ENCODE measurements at places on chromosomes 1 and 21. TPM values are rescaled to one million over a fixed set of nuclear protein-coding genes. Genes with fewer than 3 reads are reported as not detected.
A peak's percentile ranks its signal among the peaks of the same experiment; 100 is the strongest.

- H3K36me3 ChIP-seq, result no peaks in the 10 kb centered on the region
- H3K4me1 ChIP-seq, result peaks cover 18% of the 10 kb centered on the region
- H3K27me3 ChIP-seq, result no peaks in the 10 kb centered on the region
These were observed 95.6 kb downstream of the RERE start for GRCh38 chr1:8721679-8722324.

GRCh38 chr1:58524353-58524945 lies 22.1 kb downstream of the OMA1 start:
- peaks cover 17% of the 10 kb centered on the region for H3K36me3 ChIP-seq
- H3K27me3 ChIP-seq, result no peaks in the 10 kb centered on the region
- H3K4me1 ChIP-seq, result no peaks in the 10 kb centered on the region

DNA sequence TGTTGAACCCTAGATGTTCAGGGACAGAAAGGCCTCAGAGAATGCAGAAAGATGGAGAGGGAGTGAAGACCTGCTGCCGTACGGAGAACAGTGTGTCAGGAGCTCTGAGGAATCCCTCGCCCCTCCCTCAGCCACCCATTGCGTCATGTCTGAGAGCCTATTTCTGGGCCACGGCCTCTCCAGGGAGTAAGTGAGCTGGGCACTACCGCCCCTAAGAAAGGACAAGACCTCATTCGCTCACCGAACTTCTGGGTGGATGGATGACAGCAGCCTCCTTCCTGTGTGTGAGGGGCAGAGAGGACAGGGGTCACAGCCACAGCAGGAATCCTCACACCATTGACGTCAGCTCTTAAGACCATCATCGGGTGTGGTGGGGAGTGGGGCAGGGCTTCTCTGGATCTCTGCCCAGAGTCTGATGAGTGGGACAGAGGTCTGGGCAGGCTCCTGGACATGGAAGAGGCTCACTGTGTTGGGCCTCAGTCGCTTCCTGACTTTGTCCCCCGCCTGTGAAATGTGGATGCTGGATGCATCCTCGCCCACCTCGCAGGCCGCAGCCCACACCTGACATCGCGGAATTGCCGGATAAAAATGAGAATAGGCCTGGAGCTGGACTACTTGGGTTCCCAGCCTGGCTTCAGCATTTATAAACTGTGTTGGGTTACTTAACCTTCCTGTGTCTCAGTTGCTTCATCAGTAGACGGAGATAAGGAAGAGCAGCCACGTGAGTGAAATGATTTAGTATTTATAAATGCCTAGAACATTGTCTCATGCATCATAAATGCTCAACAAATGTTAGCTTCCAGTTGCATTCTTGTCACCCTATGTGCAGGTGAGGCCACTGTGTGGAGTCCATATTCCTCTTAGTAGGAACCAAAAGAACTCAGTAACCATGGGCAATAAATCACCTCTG lies 238.6 kb downstream of the TRABD2B start:
- H3K27me3 ChIP-seq, result no peaks in the 10 kb centered on the region
- DNase-seq, result no peak
- H3K4me1 ChIP-seq, result no peaks in the 10 kb centered on the region
- no peak overlapping the region for H3K4me3 ChIP-seq

IFNLR1 gene
- total RNA-seq, result 39.7 TPM

GRCh38 chr1:153616917-153617311 lies 789 bp upstream of the S100A14 start:
- H3K27me3 ChIP-seq, result no peaks in the 10 kb centered on the region
- H3K4me3 ChIP-seq, result no peak overlapping the region
- H3K36me3 ChIP-seq, result no peaks in the 10 kb centered on the region
- peaks cover 10% of the 10 kb centered on the region for H3K4me1 ChIP-seq

PLPPR4 gene
- total RNA-seq, result not detected

KCNE2 gene
- not detected for total RNA-seq

DNA sequence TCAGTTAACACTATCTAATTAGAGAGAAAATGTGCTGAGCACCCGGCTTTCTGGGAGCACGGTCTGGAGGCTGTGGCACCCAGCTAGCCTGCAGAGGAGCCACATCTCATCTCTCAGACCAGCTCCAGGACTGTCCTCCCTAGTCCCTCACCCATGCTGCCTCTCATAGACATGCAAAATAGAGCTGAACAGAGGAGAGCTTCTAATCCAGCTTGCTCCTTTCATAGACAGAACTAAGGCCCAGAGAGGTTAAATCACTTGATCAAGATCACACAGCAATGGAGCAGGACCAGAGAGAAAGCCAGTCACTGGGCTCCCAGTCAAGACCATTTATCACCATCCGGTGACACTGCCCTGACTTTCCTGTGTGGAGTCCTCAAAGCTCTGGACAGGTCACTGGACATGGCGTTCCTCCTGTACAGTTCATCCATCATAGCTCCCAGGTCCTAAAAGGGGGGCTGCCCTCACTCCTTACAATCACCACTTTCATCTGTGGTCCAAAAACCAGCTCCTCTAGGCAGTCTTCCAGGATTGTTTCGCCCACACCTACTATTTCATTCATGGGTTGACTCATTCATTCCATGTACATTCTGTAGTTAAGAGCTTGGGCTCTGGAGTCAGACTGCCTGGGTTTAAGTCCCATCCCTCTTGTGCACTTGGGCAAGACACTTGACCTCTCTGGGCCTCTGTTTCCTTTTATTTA lies 8.8 kb upstream of the CAMK2N1 start:
- no peak overlapping the region for H3K4me3 ChIP-seq
- H3K27me3 ChIP-seq, result peaks cover 3% of the 10 kb centered on the region
- DNase-seq, result no peak

DNA sequence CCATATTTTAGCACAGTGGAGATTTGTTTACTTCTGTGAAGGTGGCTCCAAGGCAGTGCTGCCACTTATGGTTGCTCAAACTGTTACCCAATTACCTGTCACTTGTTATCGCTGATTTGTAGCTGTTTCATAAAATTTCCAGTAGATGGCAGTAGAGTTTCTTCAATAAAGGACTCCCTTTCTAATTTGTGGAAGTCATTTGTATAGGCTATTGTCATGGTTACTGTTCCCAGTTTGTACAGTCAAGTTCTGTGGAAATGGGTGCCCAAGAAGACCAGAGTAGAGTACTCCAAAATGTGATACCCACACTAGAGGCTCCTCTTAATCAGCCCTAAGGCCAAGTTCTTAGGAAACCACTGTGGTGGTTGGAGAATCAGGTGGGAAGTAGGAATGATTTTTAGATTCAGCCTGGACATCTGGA lies 186.1 kb downstream of the CLEC20A start:
- H3K27me3 ChIP-seq, result no peaks in the 10 kb centered on the region
- H3K27ac ChIP-seq, result no peak overlapping the region
- H3K4me3 ChIP-seq, result no peak overlapping the region
- H3K4me1 ChIP-seq, result no peaks in the 10 kb centered on the region

- peaks cover 15% of the 10 kb centered on the region for H3K36me3 ChIP-seq
- H3K4me3 ChIP-seq, result no peak overlapping the region
- DNase-seq, result no peak
- H3K27me3 ChIP-seq, result no peaks in the 10 kb centered on the region
- H3K27ac ChIP-seq, result no peak overlapping the region
These were observed 62.3 kb downstream of the ZNF644 start for GRCh38 chr1:90959352-90960206.

DNA sequence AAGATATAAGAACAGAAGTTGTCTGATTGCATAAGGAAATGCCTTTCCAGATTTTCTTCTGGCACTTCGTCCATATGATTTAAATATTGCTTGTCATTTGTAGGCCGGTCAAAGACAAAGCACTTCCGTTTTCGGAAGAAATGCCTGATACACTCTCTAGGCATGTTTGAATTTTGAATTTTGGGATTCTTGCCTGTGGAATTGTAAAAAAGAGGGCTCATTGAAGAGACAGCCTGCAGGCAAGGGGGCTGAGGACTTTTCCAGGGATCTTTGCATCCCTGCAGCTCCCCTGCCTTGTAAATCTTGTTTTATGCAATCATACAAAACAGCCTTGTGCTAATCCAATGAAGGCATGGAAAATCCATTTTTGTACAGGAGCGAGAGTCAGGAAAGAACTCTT lies 7.4 kb downstream of the GBP4 start:
- no peak overlapping the region for H3K4me3 ChIP-seq
- no peaks in the 10 kb centered on the region for H3K36me3 ChIP-seq
- H3K27me3 ChIP-seq, result no peaks in the 10 kb centered on the region
- DNase-seq, result no peak

MAP10 gene
- 1.9 TPM for total RNA-seq

GRCh38 chr1:224458996-224459395 lies 24.4 kb upstream of the WDR26 start:
- no peak overlapping the region for H3K27ac ChIP-seq
- peaks cover 3% of the 10 kb centered on the region for H3K36me3 ChIP-seq
- no peak overlapping the region for H3K4me3 ChIP-seq
- H3K27me3 ChIP-seq, result no peaks in the 10 kb centered on the region
- peaks cover 3% of the 10 kb centered on the region for H3K4me1 ChIP-seq

DNA sequence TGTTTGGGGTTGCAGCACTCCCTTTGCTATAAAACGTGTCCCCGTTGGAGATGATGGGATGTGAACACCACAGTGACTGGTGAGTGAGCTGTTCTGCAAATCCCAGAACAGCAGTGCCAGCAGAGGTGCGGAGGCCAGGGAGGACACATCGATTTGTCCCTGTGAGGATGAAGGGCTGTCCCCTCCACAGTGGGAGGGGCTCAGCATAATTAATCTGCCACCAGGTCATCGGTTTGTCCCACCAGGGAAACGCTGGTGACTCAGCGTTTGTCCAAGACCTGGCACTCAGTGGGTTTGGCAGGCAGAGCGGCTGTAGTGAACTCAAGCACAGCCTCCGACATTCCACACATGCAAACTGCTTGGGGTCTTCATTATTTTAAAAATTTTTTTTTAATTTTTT lies 22.8 kb upstream of the PDE9A start:
- no peak overlapping the region for H3K4me3 ChIP-seq
- no peak for DNase-seq
- no peaks in the 10 kb centered on the region for H3K27me3 ChIP-seq
- no peaks in the 10 kb centered on the region for H3K36me3 ChIP-seq
- H3K27ac ChIP-seq, result no peak overlapping the region
- no peaks in the 10 kb centered on the region for H3K4me1 ChIP-seq

ZC3H12A gene
- 67.9 TPM for total RNA-seq

DFFA gene
- total RNA-seq, result 28.2 TPM

CD1B gene
- total RNA-seq, result not detected

GRCh38 chr1:9957726-9958125 lies 14.5 kb downstream of the NMNAT1 start:
- H3K27ac ChIP-seq, result no peak overlapping the region
- no peaks in the 10 kb centered on the region for H3K36me3 ChIP-seq
- H3K27me3 ChIP-seq, result no peaks in the 10 kb centered on the region
- DNase-seq, result no peak
- H3K4me1 ChIP-seq, result peaks cover 11% of the 10 kb centered on the region
- no peak overlapping the region for H3K4me3 ChIP-seq

GRCh38 chr1:234554218-234554697 lies 55.7 kb downstream of the IRF2BP2 start:
- no peak for DNase-seq
- H3K27ac ChIP-seq, result no peak overlapping the region
- no peaks in the 10 kb centered on the region for H3K36me3 ChIP-seq
- H3K4me3 ChIP-seq, result no peak overlapping the region

GRCh38 chr1:114609026-114609425 lies 27.6 kb upstream of the BCAS2 start:
- H3K27me3 ChIP-seq, result no peaks in the 10 kb centered on the region
- no peak overlapping the region for H3K4me3 ChIP-seq
- H3K27ac ChIP-seq, result no peak overlapping the region
- no peaks in the 10 kb centered on the region for H3K36me3 ChIP-seq
- H3K4me1 ChIP-seq, result no peaks in the 10 kb centered on the region
- DNase-seq, result no peak

TMEM222 gene
- 48.7 TPM for total RNA-seq

DNA sequence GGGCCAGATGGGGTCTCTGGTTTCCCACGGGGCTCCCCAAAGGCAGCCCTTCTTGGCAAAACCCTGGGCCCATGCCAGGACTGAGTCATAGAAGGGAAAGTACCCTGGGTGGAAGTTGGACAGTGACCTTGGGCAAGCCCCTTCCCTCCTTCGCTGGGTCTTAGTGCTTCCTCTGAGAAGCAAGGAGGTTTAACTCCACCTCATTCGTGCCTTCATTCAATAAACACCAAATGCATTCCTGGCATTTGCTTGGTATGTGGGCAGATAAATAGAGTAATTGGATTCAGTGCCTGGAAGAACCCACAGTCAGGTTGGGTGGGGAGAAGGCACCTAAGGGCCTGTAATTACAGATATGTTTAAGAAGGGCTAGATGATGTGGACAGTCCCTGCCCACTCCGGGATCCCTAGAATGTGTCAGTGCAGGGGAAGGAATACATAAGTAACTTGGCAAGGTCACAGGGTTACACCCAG lies 36.3 kb upstream of the CITED4 start:
- no peak overlapping the region for H3K4me3 ChIP-seq
- H3K27me3 ChIP-seq, result no peaks in the 10 kb centered on the region
- no peaks in the 10 kb centered on the region for H3K36me3 ChIP-seq
- no peak for DNase-seq

- H3K27ac ChIP-seq, result peak overlapping the region; percentile 82
- no peaks in the 10 kb centered on the region for H3K27me3 ChIP-seq
- no peaks in the 10 kb centered on the region for H3K36me3 ChIP-seq
- no peak overlapping the region for H3K4me3 ChIP-seq
These were observed 19.8 kb downstream of the MIIP start for GRCh38 chr1:12039164-12039525.

DNA sequence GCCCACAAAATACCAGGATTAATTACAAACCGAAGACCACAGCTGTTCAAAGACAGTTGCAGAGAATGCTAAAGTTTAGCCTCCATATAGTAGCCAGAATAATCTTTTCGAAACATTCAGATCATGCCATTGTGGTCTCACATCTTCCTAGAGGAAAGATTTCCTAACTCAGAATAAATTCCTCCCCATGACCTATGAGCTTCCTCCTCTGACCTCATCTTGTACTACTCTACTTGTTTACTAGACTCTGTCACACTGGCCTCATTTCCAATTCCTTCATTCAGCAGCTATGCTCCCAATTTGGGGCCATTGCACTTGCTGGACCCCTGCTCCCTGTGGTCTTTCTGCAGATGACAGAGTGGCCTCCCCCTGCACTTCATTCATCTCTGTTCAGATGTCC lies 71.8 kb upstream of the LRRC53 start:
- H3K27me3 ChIP-seq, result no peaks in the 10 kb centered on the region
- H3K27ac ChIP-seq, result no peak overlapping the region
- H3K4me3 ChIP-seq, result no peak overlapping the region
- DNase-seq, result no peak
- no peaks in the 10 kb centered on the region for H3K36me3 ChIP-seq

GRCh38 chr1:233390842-233391737 lies 63.6 kb downstream of the MAP3K21 start:
- no peaks in the 10 kb centered on the region for H3K36me3 ChIP-seq
- H3K27ac ChIP-seq, result no peak overlapping the region
- H3K27me3 ChIP-seq, result no peaks in the 10 kb centered on the region
- H3K4me3 ChIP-seq, result no peak overlapping the region
- no peaks in the 10 kb centered on the region for H3K4me1 ChIP-seq

MROH7 gene
- total RNA-seq, result not detected

Measured in B cell (primary cell).